ENCODE measurements at places on chromosomes 7 and 10. TPM values are rescaled to one million over a fixed set of nuclear protein-coding genes. Genes with fewer than 3 reads are reported as not detected.

The RAB19 gene
- total RNA-seq = not detected

The CH25H gene
- 18.5 TPM for total RNA-seq

The PPP2R2D gene
- total RNA-seq = 25.0 TPM

The ACBD7 gene
- total RNA-seq = not detected

The TUBAL3 gene
- not detected for total RNA-seq

Data from omental fat pad (tissue), 4 donors.